ENCODE measurements at places on chromosomes 2 and 18.
A peak's percentile ranks its signal among the peaks of the same experiment; 100 is the strongest.

- no peak for DNase-seq
These were observed 17.9 kb downstream of the ZNF385B start for GRCh38 chr2:179843541-179843940.

- DNase-seq: no peak
These were observed 45.1 kb downstream of the AGAP1 start for GRCh38 chr2:235538981-235539380.

GRCh38 chr2:127490283-127490682 lies 36.0 kb downstream of the IWS1 start:
- DNase-seq: no peak

DNA sequence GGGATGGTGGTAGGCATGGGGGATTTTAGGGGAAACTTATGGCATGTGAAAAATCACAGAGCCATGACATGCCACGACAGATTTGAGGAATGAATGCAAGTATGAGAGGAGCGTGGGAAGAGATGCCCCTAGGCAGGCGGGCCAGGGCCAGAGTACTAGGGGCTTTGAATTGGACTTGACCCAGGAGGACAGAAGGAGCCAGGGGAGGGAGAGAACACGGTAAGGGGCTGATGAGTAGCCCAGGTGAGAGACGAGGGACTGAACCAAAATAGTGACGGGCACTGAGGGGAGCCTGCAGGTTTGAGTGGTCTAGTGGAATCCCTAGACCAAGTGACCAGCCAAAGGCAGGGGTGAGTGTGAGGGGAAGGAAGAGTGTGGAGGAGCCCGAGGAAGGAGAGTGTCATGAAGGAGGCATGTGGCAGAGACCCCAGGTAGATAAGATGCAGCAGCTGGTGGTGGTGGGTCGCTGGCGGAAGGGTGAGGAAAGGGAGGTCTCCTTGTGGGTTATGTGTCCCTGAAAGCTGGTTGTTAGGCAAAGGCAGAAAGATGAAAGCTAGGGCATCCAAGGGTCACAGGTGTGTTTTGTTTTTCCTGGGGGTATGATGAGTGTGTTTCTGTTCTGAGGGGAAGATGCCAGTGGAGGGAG lies 48.7 kb downstream of the ZBTB7C start:
- no peak for DNase-seq

DNA sequence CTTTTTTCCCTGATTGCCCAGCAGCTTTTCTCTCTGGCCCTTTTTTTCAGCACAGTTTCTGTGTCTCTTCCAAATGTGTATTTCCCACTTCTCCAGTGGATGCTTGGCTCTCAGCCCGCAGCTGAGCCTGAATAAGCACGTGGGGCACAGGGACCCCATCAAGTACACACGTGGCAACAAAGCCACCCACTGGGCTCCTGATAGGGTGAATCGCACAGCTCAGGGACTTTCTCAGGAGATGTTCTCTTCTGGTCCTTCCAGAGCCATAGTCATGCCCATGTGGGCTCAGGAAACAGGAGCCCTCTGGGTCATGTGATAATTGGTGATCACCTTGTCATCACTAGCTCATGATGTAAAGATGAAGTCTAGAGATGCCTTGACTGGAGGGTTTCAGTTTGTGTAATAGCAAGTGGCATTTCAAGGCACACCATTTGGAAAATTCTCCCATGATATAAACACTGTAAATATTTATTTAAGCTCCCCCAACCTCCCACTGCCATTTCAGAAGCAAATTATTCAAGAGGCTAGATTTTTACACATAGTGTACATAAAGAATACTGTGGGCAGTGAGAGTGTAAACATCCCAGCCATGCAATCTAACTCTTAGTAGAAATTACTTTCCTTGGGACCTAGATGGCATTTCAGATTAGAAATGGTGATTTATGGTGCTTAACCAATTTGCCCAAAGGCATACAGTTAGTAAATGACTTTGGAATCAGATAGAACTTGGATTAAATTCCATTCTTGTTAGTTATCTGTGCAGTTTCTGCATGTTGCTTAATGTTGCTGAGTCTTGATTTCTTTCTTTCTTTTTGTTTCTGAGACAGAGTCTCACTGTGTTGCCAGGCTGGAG lies 597.5 kb downstream of the SLC4A3 start:
- DNase-seq: no peak

DNA sequence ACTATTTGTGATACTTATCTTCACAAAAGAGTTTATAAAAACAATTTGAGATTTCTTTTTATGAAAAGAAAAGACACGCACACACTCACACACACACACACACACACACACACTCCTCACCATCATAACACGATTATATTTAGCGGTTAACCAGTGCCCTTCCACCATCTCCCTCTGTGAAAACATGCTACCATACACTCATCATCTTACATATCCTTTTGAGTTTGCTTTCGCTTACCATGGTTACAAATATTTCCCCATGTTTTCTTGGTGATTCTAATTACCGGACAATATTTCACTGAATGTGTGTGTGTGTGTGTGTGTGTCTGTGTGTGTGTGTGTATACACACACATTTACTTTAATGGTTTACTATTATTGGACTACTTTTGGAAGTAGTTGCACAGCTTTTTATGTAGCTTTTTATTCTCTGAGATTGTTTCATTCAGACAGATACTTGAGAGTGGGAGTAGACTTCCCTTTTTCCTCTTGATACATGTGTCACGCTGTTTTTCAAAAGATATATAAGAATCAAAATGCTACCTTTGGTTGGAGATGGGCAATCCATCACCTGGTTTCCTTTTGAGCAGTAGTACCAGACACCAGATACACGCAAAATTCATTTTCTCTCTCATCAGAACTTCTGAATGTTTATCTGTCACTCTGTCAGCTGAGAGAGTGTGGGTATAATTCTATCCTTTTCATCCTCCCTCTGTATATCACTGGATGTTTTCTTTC lies 138.1 kb downstream of the SETBP1 start:
- DNase-seq: no peak

DNA sequence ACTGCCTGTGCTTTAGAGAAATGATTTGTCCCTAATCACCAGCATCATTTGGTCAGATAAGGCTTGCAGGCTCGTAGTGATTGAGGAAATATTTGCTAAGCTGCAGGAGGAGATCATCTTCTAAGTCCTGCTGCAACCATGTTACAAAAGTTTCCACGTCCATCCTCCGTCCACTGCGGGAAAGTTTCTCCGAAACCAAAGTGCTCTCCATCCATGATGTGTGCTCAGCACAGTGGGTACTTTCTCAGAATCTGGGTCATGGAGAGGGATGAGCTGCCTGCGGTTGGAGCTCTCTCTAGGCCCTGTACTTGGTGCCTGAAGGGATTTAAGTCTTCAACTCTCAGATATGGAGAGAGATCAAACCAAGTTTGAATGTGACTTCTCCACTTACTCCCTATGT lies 39.3 kb downstream of the IL1RL2 start:
- DNase-seq: no peak

DNA sequence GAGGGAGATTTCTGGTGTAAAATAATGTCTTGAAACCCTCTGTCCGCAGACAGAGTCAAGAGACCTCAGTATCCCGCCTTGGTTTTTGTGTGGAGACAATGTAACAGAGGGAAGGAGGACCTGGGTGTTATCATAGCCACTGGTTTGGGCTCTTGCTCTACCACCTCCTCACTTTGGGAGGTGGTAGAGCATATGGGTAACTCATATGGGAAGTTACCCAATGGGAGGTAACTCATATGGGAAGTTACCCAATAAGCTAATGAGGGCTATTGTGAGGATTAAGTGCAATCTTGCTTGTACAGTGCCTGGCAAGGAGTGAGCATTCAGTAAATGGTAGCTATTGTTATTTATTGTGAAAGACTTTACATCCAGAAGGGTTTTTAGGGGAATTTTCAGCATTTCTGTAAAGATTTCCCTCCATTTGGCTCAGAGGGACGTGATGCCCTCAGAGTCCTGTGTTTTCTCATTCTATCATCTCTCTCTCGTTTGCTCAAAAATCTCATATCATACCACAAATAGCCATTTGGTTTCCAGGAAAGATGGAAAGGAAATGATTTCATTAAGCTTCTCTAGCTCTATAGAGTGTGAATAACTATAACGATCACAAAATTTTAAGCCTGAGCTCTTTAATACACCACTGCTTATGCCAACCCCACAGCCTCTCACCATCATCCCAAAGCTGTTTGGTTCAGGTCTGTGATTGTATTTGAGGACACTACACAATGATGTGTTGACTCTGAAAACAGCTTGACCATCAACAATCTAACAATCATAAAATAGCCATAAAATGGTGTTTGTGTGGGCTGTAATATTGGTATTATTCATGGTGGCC lies 307.7 kb downstream of the STK39 start:
- no peak for DNase-seq

- DNase-seq: no peak
These were observed 611.7 kb downstream of the TSN start for GRCh38 chr2:122366969-122367645.

DNA sequence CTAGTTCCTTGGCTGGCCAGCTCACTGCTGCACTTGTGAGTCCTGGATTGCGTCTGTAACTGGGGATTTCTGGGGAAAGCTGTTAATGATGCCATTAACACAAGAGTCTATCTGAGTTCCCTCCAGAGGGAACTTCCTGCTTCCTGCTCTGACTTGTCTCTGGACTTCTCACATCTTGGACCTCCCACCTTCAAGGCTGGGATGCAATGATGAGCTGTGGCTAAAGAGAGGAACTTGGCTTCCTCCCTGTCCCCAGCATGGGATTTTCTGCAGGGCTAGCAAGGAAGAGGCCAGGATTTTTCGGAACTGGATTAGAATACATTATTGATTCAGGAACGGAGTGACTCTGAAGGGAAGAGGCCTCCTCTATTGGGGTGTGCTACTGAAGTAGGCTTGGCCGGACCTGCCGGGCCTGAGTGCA lies 155.5 kb downstream of the CLIP4 start:
- DNase-seq: no peak

DNA sequence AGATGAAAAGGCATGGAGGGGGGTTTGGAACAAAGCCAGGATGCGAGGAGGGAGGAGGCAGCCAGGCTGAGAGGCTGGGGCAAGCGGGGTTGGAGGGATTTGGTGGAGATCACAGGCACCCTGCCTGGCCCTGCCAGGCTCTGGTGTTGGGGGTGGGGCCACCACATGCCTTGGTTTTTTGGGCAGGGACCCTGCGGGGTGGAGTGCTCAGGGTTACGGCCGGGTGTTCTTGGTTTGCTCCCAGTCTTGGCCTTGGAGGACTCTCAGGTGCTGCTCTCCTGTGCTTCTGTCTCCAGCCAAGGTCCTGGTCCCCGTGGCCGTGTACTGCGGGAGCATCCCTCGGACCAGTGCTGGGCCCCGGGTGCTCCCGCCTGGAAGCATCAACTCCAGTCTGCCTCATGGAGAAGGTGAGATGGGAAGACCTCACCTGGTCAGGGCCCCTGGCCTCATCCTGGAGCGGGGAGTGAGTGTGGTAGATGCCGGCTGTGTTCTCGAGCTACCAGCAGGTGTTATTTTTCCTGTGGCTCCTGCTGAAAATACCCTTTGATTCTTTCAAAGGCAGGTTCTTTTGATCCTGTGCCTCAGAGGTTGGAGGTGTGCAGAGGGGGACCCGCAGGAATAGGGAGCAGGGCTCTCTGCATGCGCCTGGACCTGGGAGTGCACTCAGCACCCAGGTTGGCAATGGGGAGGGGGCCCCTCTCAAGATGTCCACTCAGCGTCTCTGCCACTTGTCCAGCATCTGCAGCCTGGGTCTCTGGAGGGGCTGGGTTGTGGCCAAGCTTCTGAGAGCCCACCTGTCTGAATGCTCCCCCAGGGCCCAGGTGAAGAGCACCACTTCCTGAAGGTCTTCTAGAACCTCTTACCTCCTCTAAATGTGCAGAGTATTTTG lies 17.0 kb downstream of the TOGARAM2 start:
- DNase-seq: no peak

GRCh38 chr18:8899000-8899399 lies 193.6 kb downstream of the MTCL1 start:
- peak; percentile 23 for DNase-seq

GRCh38 chr2:47686018-47686417 lies 96.9 kb upstream of the MSH6 start:
- no peak for DNase-seq

DNA sequence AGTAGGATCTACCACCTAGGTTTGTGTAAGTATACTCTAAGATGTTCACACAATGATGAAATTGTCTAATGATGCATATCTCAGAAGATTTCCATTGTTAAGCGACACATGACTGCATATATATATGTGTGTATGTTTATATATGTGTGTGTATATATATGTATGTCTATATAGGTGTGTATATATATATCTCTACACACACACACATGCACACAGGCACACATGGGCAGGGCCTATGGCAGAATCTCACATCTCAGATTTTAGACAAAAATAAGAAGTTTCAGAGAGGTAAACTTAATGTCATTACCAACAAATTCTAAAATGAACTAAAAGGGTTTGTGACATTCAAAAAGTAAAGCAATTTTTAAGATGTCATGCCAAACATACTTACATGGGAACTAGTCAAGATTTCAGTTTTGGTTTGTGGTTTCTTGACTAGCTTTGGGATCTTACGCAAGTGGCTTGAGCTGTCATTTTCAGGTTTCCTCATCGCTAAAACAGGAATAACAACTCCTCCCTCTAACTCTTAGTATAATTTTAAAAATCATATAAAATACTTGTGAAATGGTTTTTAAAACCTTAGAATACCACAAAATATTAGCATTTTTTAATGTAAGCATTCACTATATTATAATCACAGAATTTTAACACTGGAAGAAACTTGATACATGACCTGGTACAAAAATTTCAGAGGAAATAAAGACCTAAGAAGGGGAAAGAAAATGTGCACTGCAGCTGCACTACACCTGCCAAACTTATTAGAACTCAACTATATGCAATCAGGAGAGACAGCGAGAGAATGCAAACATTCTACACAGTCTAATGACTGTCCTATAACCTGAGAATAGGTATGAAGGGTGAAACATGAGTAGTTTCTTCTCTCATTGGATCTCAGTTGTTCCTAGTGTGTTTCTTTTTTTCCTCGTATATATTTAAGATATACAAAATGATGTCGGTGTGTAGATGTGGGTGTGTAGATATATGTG lies 75.7 kb downstream of the TTC21B start:
- no peak for DNase-seq

DNA sequence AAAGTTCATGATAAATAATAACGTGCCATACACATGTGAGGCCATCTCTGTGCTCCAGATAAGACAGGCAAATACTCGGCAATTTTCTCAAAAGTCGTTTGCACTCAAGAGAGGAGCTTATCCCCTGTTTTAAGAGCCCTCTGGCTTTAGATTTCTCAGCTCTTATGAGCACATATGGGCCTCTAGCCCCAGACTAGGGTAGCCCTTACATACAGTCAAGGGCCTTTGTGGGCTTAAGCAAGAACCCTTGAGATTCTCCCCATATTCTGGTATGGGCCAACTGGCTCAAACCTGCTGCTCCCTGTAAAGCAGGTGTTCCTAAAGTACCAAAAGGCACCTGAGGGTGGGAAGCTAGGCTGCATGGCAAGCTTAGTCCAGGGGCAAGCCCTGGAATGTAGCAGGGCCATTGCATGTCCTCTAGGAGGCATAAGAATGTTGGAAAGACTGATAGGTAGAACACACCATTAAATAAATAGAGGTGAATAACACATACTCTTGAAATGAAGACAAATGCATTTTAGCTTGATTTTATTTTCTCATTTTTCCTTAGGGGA lies 66.1 kb downstream of the FASTKD2 start:
- DNase-seq: no peak

- DNase-seq: no peak
These were observed 63.3 kb downstream of the NEB start for GRCh38 chr2:151670846-151671597.

Data from body of pancreas (tissue), 4 donors.